ENCODE measurements at places on chromosomes 2 and 18.
A peak's percentile ranks its signal among the peaks of the same experiment; 100 is the strongest.

DNA sequence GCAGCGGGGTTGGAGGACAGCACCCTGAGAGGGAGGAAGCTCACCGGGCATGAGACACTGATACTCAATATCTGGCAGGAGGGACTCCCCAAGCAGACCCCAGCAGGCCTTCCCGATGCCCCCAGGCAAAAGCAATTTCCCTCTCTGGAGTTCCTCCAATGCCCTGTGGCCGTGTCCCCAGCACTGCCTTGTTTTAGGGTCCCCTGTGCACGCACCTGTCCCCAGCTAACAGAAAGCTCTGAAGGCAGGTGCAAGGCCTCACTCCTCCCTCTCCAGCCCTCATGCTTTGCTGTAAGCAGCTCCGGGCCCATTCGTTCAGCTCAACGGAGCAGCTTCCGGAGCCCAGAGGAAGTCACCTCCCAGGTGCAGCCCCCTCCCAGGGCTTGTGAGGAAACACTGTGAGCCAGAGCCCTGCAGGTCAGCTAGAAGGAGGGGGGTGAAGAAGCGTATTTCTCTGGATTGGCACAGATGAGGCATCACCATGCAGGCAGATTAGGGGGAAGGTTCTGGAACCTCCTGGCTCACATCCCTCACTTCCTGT lies 50.3 kb upstream of the ID2 start:
- DNase-seq = no peak

DNA sequence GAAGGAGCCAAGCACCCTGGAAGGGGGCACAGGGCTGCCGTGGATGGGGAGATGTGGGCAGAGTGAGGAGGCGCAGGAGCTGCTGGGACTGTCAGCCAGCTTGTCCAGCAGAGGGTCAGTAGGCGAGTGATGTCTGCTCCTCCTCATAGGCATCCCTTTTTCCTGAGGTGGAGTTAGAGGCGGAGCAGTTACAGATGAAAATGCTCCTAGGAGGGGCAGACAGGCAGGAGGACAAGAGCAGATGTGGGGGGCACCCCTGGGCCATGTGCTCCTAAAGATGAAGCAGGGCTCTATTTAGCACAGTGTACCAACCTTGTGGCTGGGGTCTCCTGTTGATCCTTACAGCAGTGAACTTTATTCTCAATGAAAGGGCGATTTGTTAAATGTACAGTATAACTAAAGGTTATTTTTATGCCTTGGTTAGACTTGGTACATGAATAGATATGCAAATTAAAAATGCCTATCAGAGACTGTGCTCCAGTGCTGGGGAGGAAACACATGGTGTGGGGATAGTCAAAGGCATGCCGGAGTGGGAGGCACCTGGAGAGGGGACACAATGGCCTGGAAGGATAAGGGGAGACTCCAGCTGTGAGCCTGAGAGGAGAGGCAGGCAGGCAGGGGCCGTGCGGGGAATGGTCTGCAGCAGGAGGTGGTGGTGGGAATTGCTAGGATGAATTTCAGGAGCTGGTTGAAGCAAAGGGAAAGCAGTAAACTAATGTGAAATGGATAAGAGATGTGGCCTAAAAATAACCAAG lies 175.3 kb downstream of the CLIP4 start:
- DNase-seq = no peak

DNA sequence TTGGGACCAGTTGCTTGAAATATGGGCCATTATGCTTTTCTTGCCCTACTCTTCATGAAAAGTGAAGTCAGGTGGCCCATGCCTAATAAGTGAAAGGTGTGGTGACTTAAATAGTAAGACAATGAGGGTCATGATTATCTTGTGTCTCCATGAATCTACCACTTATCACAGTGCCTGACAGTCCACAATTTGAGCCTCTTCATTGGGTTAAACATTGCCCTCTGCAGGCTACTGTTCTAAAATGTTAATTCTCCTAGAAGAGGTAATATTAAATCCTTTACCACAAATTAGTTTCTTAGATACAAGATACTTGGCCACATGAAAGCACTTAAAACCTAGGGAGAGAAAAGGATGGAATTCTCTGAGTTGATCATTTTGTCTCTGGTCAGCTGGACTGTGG lies 4.0 kb downstream of the EGR4 start:
- DNase-seq = no peak

GRCh38 chr2:160064916-160065315 lies 2.5 kb upstream of the PLA2R1 start:
- no peak for DNase-seq

- DNase-seq = no peak
Observed at GRCh38 chr2:222320436-222321395, 21.9 kb upstream of the PAX3 start.

- no peak for DNase-seq
Observed at GRCh38 chr2:104561251-104561650, 292.7 kb upstream of the POU3F3 start.

GRCh38 chr2:205369813-205370212 lies 312.5 kb upstream of the NRP2 start:
- no peak for DNase-seq

- no peak for DNase-seq
Observed at GRCh38 chr2:22788749-22789327, 596.1 kb upstream of the KLHL29 start.

- no peak for DNase-seq
Observed at GRCh38 chr18:42752916-42753315, 362.6 kb downstream of the RIT2 start.

DNA sequence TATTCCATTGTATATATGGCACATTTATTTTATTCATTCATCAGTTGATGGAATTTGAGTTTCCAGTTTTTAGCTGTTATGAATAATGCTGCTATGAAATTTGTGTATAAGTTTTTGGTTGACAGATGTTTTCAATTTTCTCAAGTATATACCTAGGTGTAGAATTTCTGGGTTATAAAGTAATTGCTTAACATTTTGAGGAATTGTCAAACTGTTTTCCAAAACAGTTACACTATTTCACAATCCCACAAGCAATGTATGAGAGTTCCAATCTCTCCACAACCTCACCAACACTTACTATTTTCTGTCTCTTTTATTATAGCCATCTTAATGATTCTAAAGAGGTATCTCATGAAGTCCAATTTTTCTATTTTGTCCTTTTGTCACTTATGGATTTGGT lies 12.5 kb upstream of the WDSUB1 start:
- DNase-seq = no peak

- peak; percentile 99 for DNase-seq
Observed at GRCh38 chr2:236642584-236643291, 73.1 kb downstream of the ACKR3 start.

DNA sequence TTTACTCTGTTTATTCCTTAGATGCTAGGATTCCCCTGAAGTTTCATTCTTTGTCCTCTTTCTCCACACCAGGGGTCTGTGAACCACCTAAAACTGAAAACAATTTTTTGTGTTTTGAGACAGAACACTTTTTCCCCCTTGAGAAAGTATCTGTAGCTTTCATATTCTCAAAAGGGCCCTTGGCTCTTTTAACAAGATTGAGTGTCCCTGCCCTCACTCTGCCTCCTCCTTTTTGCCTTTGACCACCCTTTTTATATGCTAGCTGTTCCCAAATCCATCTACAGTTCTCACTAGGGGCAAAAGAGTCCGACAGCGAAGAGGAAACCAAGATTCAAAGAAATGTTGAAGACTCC lies 883 bp upstream of the EHBP1 start:
- no peak for DNase-seq

All from fibroblast of skin of back (primary cell).